NCI-H1694 treated with DMSO at 0.1 percent for 48 hours (cell line): ENCODE measurements at places on chromosomes 4 and X.

GRCh38 chr4:87120411-87121162, 99.8 kb downstream of the KLHL8 start:
- no peak for DNase-seq

- DNase-seq, result no peak
These were observed 5.6 kb upstream of the TEC start for GRCh38 chr4:48275247-48275646.

DNA sequence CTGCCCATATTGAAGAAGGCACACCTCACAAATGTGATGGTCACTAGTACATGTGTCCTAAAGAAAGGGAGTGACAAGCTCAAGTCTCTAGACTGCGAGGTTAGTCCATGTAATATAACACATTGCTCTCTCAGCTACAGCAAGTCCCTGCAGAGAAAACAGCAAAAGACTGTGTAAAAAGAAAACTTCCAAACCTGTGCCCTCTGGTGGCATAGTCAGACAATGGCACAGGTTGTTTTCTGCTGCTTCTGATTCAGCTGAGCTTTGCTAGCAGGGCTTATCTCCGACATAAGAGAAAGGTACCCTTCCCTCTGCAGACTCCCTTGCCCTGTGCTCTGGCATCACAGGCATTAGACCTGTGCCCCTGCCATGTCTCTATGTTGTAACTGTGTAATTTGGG, 1.4 kb upstream of the SERPINA7 start:
- DNase-seq, result no peak

DNA sequence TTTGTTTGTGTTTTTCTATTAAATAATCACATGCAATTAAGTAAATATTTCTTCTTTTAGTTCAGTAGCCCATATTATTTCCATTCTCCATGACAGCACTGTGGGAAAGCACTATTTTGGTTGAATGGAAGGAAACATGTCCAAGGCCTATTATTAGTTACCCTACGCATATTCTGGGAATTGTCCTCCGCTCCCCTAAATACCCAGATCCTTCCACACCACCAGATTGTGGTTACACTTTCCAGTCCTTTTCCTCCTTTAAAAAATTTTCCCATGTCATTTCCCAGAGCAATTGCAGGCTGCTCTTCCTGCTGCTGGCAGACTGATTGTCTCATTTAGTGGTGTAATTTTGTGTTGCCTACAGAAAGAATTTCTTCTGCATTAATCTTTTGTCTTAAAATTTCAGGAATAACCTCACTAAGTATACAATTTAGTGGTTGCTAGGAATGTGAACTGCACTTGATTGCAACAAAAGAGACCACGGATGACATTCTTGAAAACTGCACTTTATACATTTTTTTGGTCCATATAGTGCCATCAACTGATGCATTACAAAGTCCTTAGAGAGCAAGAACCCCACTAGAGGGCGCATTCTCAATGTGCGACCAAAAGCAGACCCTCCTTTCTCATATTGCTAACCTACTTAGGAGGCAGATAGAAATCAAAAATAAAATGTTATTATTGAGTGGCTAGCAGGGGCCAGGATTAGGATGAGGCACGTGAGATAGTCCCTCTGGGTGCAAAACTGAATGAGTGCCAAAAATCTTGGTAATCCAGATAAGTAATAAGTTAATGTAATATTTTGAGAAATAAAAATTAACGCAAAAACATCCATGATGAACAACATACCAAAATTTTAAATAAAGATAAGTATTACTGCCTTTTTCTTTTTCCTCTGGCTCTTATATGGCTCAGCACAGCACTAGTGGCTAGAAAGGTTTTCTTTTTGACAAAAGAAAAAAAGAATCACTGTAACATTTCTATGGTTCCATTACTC, 98.8 kb upstream of the IQCM start:
- peak; percentile 52 for DNase-seq

DNA sequence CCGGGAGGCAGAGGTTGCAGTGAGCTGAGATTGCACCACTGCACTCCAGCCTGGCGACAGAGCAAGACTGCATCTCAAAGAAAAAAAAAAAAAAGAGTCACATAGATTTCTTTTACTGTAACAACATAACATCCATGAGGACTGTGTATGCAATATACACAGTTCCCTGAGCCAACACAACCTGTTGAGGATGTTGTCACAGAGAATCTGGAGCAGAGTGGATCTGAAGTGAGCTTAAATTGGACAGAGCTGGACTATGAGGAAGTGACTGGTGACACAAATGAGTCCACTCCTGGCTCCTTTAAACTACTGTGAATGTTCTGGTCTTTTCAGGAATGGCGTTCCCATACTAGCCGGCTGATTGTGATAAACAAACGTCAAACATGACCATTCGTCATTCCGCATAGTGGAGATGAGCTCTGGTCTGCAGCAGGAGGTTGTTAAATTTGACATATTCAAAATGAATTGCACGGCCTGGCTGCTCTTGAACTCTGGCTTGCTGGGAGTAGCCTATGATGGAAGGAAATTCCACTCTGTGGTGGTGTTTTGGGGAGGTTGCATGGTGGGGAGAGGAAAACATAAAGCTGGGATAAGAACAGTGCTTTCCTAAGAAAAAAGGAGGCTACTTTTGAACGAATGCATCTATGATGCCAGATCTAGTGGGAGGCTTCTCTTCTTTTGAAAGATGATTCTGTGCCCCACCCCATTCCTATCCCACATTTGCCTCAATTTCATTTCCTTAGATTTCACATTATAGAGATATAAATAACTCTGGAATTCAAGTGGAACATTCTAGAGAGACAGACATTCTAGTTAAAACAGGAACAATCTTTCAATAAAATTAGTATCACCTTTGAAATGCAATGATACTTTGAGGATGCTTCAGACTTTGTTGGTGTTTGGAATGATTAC, 149.5 kb downstream of the SHROOM3 start:
- no peak for DNase-seq

DNA sequence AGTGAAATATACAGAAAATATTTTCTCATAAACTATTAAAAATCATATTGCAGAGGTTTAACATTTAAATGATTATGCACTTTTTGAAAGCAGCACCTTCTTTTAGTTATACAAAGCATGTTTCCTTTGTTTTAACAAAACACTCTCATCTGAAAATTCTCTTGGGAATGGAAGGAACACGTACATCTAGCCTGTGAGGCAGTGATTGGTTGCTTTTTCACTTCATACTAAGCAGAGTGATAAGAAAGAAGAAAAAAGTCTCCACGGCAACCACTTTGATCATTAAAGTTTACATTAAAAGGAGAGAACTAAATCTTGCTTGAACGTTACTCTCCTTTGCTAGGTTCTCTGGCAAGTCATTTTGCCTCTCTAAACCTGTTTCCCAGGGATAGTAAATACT, 41.7 kb upstream of the H2AZ1 start:
- no peak for DNase-seq

GRCh38 chr4:7800410-7800809, 139.3 kb downstream of the AFAP1 start:
- no peak for DNase-seq

DNA sequence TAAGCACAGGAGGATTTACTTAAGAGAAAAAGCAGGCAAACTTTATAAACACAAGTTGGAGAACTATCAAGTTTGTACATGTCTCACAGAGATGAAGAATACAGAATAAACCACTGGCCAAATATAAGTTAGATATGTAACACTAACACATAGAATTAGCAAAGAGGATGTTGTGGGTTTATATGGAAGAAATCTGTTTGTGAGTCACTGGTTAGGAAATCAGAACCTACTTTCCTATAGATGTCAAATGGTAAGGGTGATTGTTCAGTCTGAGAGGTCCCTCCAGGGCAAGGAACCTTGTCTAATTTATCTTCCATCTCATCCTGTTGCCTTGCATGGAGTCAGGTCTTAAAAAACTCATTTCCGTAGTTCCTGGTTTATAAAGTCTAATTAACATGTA, 14.8 kb upstream of the ART3 start:
- no peak for DNase-seq

DNA sequence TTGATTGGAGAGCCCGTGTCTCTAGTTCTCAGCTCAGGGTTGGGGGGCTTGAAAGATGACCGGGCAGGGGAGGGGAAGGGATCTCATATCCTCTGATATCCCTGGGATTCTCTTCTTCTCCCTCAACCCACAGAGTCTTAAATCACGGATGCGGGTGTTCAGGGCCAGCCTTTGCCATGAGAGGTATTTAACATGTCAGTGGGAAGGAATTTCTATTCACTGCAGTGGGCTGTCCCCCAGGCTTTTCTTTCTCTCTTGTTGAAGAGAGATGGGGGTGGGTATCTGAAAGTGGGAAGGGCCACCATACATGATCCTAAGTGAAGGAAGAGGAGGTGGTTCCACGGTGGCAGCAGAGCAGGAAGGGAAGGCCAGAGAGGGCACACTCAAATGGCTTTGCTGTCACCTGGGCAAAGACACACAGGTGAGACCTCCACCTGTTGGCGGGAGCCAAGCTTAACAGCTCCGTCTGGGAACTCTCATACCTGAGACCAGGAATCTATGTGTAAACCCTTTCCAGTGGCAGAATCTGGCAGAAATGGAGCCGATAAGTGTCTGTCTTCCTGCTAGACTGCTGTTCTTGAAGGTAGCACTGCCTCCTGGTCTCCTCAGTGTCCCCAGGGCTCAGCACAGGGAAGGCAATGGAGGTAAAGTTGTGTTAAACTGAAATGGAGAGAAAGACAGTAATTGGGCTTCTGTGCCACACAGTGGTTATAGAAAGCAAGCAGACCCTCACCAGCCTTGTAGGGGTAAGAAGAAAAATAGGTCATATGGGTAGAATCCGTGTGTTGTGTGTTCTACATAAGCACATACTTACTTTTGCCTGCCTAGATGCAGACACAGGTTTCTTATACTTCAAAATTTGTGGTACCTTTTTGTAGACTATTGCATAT, 49.4 kb downstream of the RHOH start:
- DNase-seq, result no peak

GRCh38 chr4:15526924-15527592, 57.4 kb downstream of the CC2D2A start:
- no peak for DNase-seq

GRCh38 chr4:56215141-56215783, 172.0 kb downstream of the AASDH start:
- no peak for DNase-seq

DNA sequence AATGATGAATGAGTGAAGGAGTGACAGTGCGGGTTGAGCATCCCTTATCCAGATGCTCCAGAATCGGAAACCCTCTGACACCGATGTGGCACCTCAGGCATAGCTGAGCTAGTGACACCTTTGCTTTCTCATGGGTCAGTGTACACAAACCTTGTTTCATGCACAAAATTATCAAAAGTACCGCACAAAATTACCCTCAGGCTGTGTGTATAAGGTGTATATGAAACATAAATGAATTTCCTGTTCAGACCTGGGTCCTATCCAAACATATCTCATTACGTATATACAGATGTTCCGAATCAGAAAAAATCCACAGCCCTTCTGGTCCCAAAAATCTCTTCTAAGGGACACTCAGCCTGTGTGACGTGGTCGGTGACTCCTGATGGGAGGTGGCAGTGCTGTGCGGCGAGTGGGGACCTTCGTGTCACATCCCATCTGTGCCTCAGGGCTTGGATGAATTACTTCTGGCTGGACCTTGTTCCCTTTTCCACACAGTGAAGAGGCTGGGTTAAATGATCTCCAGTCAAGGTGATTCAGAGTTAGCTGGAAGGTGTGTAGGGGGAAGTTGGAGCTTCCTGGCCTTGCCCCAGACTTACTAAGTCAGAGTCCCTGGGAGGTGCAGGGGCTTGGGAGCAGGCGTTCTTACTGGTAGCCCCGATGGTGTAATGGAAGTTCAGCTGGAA, 18.8 kb downstream of the RGS12 start:
- DNase-seq, result no peak

- DNase-seq, result no peak
These were observed 14.5 kb upstream of the FGG start for GRCh38 chr4:154626793-154627484.

DNA sequence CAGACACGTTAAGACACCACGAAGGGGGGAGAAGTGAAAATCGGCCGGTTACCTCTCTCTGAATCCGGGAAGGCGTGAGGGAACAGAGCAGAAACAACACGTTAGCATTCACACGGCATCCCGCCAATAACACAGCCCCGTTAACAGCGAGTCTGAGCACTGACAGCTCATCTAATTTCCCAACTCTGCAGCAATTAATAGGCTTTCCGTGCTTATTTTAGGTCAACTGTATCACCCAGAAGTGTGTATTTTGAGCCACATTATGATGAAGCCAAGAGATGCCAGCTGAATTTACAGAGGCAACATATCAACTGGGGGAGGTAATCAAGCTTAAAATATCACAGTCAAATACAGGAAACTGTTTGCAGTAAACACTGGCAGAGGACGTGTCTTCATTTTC, 92.6 kb downstream of the NSUN7 start:
- DNase-seq, result peak; percentile 64

DNA sequence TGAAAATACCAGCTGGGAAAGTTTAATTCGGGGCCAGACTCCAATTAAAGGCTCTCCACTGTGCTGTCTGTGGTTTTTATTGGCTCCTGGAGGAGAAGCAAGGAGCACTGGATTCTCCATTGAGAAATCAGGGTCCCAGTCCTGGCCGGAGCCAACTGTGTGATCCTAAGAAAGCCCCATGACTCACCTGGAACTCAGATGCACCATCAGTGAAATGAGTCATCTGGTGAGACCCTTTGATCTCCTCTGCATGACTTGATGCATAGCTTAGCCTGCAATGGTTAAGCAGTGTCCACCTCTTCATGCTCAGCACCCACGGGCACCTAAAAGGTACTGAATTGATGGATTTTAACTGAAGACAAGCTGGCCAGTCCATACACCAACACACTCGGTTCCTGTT, 119.2 kb upstream of the VCX3B start:
- DNase-seq, result no peak

DNA sequence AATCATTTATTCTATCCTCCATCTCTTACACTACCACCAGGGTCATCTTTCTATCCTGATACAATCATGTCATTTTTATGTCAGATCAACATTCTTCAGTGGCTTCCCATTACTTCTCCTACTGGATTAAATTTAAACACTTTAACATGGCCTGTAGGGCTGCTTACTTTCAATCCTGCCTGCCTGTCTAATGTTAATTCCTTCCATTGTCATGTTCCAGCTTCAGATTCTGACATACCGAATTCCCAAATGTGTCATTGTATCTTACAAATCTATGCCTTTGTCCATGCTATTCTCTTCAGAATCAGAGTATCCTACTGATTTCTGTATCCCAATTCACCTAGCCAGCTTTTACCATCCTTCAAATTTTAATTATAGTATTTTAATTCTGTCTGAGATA, 49.9 kb upstream of the FHDC1 start:
- no peak for DNase-seq

DNA sequence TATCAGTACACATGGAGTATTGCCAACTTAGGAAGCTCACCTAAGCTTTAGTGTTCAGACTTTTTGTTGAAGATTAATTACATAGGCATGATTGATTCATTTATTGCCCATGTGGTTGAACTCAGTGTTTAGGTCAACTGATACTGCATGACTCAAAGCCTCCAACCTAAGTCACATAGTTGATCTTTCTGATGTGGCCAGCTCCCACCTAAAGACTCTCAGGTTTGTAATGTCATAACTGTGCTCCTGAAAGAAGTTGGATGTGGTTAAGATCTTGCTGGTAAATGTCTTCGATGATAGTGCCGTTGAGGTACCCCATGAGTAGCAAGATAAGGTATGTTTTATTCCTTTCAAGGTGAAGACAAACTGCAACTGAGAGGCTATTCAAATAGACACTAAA, 192.5 kb downstream of the EDA start:
- DNase-seq, result no peak
